ENCODE measurements at places on chromosomes 1 and 21.
A peak's percentile ranks its signal among the peaks of the same experiment; 100 is the strongest.

GRCh38 chr1:206933333-206933945 lies 11.7 kb upstream of the FCMR start:
- DNase-seq, result peak; percentile 86

GRCh38 chr1:182169203-182169602 lies 107.7 kb upstream of the ZNF648 start:
- no peak for DNase-seq

- no peak for DNase-seq
These were observed 9.4 kb upstream of the UBR4 start for GRCh38 chr1:19219451-19219850.

- no peak for DNase-seq
These were observed 66.8 kb upstream of the SLC44A3 start for GRCh38 chr1:94753171-94753972.

GRCh38 chr1:93093332-93094006 lies 14.4 kb downstream of the MTF2 start:
- DNase-seq, result no peak

DNA sequence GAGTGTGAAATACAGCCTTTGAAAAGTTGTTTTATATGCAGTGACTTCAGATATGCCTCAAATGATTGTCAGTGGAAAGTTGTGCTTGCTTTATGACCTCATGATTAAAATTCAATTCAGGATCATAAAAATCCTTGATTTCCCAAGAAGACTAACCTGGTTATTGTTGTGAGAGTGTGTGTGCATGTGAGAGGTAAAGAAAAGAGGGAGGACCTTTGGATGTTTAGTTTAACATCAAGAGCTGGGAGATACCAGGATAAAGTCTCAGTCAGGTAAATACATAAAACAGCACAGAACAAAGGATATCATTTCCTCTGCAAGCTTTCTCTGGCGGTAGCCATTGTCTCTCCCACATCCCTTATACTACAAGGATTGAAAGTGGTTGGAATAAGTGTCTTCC lies 14.4 kb downstream of the BTBD8 start:
- no peak for DNase-seq

- no peak for DNase-seq
These were observed 13.7 kb downstream of the PTPRU start for GRCh38 chr1:29249951-29250581.

DNA sequence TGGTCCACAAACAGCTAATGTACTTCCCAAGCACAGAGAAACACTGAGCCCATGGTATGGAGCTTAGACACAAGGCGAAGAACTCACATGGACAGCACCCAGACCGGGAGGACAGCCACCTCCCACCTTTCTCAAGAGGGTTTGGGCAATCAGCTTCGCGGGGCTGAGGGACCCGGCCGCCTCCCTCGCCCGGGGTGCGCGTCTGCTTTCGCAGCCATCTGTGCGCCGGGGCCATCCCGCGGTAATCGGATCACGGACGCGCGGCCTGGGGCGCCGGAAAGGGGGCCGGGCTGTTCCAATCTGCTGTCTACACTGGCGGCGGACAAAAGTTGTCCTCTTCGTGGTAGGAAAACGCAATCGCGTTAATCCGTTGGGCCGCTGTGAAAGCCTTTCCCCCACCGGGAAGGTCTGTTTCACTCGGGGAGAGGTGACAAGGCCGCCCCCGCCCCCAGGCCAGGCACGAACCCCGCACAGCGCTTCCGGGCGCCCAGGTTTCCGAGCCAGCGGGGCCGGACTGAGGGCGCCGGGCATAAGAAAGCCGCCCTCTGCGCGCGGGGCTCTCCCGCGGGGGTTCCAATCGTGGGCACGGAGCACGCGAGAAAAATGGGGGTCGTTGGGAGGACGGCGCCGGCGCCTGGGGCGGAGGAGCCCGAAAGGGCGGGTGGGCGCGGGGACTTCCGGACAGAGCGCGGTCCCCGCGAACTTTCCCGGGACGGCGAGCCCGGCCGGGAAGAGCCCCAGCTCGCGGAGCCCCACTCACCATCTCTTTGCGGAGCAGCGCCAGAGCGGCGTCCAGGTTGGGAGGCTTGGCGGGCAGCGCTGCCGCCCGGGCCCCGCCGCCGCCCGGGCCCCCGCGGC lies 664 bp downstream of the FAM89A start:
- DNase-seq, result peak; percentile 64

DNA sequence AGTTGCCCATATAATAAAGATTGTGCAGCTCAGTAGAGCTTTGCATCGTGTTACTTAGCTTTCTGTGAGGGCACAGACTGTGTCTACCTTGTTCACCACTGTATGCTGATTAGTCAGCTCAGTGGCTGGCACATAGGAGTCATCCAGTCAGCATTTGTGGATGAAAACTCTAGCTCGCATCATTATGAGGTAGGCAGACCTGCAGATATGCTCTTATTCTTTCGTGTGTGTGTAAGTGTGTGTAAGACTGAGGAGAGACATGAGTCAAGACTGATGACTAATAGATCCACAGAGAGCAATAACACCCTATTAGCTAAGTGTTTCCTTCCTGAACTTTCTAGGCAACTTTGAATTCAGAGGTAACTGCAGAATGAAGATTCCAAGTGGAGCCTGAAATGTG lies 17.1 kb downstream of the TTF2 start:
- peak; percentile 66 for DNase-seq

DNA sequence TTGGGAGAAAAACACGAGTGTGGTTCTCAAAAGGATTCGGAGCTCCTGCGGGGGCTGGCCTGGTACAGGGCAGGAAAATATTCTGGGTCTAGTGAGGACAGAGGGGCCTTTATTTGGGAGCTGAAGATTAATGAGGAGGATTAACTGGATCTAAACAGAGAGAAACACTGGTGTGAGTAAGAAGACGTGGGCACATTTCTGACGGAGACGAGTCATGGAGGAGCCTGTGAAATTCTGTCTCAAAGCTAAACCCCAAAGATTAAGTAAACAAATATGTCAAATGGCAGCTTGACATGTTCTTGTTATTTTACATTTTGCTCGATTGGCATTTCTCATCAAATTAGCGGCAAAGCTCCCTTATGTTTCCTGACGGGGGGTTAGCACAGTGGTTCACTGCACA lies 12.8 kb downstream of the PROK1 start:
- DNase-seq, result no peak

- no peak for DNase-seq
These were observed 57.8 kb upstream of the KLHDC7A start for GRCh38 chr1:18422954-18423353.

GRCh38 chr1:240101306-240101705 lies 9.6 kb downstream of the FMN2 start:
- DNase-seq, result no peak

GRCh38 chr1:174258148-174258550 lies 98.8 kb downstream of the RABGAP1L start:
- DNase-seq, result peak; percentile 61

DNA sequence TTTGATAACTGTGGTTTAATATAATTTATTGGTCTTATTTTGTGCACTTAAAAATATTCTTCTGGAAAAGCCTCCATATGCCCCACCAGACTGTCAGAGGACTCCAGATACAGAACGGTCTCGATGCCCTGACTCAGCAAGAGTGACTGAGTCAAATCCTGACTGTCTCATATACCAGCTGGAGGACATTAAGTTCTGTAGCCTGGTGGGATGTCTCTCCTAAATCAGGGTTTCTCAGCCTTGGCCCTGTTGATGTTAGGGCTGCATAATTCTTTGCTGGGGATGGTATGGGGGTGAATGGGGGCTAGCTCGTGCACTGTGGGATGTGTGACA lies 67.7 kb upstream of the TLR5 start:
- no peak for DNase-seq

- DNase-seq, result no peak
These were observed 2.3 kb downstream of the PACC1 start for GRCh38 chr1:212412374-212412773.

DNA sequence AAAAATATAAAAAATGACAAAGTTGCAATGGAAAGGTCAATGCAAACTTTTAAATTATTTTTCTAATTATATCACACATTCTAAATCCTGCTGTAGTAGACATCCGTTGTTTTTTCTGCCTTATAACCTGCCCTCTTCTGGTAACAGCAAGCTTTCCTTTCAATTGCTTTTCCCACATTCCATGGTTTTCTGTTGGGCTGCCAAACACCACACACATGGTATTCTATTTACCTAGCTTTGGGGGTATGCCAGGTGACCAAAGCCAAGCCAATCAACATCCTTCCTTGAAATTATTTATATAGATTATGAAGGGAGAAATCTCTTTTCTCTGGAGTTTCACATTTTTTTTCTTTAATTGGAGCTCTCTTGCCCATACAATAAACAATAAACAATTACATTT lies 3.4 kb upstream of the LAMC1 start:
- no peak for DNase-seq

- no peak for DNase-seq
These were observed 30.6 kb upstream of the JUN start for GRCh38 chr1:58814251-58815068.

DNA sequence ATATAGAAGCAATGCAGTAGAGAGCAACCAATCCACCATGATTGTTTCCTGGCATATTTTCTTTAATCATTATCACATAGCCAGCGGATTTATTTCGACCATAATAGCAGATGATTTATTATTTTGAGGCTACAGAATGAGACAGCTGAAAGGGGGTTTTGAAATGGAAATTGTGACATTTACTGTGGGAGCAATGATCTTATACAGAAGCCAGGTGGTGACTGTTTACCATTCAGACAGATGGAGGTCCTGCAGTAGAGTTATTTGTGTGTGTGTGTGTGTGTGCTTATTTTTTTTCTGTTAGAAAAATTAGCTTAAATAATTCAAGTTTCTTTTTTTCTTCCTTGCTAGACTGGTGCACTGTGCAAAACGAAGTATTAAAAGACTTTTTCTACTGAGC lies 1784.5 kb downstream of the MRPL39 start:
- DNase-seq, result no peak

DNA sequence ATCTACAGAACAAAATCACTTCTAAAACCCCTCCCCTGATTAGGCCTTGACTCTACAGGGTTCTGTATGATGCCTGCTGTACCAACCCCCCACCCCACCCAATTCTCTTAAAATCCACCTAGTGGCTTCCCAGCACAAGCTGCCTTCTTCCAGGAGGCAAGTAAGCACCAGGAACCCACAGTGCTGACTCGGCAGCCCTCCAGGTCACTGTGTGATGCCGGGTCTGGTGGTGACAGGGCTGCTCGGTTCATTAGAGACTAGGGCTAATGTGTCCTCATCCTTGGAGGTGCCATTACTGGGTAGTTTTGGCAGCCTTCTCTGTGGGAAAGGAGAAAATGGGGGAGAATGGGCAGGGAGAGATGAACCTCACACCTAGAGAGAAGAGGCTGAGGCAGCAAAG lies 363.5 kb downstream of the PTPRU start:
- DNase-seq, result no peak

GRCh38 chr1:207973898-207974568 lies 63.1 kb upstream of the CD34 start:
- DNase-seq, result no peak

DNA sequence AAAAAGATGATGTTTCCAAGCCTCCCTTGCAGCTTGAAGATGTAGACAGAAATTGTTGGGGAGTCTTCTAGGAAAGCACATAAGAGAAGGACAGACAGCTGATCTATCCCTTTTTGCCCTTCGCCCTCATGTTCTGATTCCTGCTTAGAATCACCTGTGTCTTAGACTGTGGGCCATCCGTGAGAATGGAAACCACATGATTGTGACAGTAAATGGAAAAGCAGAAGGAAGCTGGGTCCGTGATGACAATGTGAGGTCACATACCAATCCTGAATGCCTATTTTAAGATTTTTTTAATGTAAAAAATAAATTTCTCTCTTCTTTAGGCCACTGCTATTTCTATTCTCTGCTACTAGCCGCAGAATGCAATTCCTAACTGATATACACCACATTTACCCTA lies 67.7 kb upstream of the C1orf87 start:
- no peak for DNase-seq

- no peak for DNase-seq
These were observed 199.6 kb downstream of the DPYD start for GRCh38 chr1:97721221-97721620.

DNA sequence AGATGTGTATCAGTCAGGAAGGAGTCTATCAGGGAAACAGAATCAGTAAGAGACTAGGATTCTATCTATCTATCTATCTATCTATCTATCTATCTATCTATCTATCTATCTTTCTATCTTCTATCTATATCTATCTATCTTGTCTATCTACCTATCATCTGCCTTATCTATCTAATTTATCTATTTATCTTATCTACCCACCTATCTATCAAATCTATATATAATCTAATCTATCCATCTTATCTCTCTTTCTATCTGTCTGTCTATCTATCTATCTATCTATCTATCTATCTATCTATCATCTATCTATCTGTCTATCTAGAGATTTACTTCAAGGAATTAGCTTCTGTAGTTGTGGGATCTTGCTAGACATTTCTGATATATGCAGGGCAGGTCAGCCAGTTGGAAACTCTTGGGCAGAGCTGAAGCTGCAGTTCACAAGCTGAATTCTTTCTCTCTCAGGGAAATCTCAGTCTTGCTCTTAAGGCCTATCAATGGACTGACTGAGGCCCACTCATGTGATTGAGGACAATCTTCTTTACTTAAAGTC lies 140.2 kb upstream of the JUN start:
- DNase-seq, result no peak

DNA sequence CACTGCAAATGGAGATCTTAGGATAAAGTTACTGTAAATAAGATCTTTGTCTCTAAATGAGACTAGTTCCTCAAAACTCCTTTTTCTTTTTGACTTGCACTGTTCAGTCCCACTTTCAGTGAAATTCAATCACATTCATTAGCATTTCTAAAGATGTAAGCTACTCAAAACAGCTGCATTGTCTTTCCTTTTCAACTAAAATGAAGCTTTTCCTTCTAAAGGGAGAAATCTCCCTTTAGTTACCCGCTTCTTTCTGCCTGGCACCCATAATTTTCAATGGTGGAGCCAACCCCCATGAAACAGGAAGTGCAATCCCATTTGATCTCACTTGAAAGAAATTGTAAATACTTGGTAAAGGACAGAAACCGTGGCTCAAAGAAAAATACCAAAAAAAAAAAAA lies 387.4 kb upstream of the PKN2 start:
- DNase-seq, result no peak

GRCh38 chr21:26587736-26588201 lies 14.7 kb upstream of the CYYR1 start:
- no peak for DNase-seq

GRCh38 chr21:38958323-38958705 lies 152.6 kb downstream of the ETS2 start:
- DNase-seq, result no peak

DNA sequence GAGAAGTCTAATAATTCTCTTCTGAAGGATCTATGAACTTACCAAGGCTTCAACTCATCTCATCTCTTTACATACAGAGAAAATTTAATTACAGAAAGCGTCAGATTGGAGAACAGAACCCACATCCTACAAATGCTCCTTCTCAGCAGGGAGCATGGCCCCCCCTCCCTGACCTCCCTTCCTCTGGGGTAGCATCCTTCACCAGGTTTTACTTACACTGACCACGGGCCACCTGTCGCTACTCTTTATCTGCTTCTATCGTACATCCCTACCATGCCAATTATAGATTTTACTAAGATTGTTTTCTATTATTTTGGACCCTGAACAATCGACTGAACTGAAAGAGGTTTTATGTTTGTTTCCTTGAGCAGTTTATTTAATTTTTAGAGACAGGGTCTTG lies 25.8 kb downstream of the RIPPLY3 start:
- DNase-seq, result no peak

Measured in stimulated activated CD8-positive, alpha-beta memory T cell treated with anti-CD3 and anti-CD28 coated beads, Interleukin-4, amount 100 ng/mL, for 48 hours (primary cell).